BE2C (cell line): ENCODE measurements at places on chromosomes 4 and X.

GRCh38 chr4:30103455-30103854 lies 616.7 kb upstream of the PCDH7 start:
- DNase-seq = no peak

- DNase-seq = no peak
Measured at GRCh38 chr4:41797260-41797659, 48.7 kb upstream of the PHOX2B start.

- no peak for DNase-seq
Measured at GRCh38 chrX:42117318-42117717, 194.0 kb upstream of the CASK start.

DNA sequence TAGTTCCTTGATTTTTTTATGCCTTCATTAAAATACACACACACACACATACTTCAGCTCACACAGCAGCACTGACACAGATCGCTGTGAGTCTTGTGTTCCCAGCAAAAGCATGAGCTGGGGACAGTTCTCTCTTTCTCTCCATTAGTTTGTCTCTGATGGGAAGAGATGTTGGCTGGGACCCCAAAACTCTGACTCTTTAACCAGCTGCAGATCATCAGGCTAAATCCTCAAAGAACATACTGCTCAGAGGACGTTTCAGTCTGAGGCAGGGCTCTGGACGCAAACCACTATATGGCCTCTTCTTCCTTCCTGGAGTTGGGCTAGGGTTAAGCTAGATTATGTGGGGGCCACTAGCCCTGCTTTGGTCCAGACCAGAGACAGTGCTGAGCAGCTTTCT lies 109.6 kb downstream of the NHSL2 start:
- DNase-seq = no peak

- DNase-seq = no peak
Measured at GRCh38 chr4:7210824-7211223, 18.5 kb downstream of the SORCS2 start.

DNA sequence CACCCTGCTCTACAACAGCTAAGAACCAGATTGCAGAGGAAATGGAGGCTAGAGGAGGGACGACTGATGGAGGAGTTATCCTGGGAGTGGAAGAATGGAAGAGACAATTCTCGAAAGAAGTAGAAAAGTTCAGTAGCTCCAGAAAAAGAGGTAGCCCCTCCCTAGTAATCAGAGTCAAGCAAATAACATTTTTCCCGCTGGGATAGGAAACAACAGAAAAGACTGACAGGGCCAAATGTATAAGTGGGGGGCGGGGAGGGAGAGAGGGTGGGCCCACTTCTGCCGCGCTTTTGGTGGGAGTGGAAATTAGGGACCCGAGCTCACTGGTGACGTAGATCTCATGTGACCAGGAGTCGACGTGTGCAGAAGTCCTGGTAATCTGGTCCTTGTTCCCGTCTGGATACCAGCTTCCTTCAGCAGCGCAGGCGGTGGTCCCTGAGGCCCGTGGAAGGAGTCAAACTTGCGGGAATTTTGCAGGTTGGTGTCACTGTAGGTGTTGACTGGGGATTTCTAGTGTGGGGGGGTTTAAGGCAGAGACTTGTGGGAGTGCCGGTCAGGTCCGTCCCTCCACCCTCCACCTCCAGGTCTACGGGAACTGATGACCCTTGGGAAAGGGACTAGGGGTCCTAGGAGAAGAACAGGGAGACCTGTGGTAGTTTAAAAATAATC lies at the start of gene TCEAL9:
TCEAL9 (plus strand) TSS at position 377 of the 669 bp plus-strand sequence. CDS start 1,179 bp downstream, outside the sequence.
- DNase-seq = peak; percentile 58

- DNase-seq = peak; percentile 95
Measured at GRCh38 chrX:149938881-149939654, 777 bp upstream of the EOLA2 start.

DNA sequence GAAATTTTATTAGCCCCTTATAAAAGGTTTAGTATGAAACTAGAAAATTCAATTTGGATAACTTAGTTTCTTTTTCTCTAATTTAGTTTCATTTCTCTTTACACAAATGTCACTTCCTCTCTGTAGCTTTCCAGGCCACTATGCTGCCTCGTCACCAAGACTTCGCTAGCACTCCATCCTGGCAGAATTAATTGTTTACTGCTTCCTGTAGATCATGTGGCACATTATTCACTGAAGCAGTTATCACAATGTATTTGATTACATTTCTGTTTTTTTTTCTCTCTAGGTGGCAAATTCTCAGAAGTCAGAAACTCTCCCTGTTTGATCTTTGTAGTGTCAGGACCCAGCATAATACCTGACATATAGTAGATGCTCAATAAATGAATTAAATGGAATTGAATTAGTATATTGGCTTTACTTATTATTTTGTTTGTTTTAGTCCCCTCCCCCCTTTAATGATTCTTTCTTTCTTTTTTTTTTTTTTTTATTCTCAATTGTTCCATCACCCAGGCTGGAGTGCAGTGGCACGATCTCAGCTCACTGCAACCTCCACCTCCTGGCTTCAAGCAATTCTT lies 9.3 kb upstream of the SAT1 start:
- no peak for DNase-seq

GRCh38 chr4:74608151-74608949 lies 163.4 kb downstream of the AREG start:
- no peak for DNase-seq

DNA sequence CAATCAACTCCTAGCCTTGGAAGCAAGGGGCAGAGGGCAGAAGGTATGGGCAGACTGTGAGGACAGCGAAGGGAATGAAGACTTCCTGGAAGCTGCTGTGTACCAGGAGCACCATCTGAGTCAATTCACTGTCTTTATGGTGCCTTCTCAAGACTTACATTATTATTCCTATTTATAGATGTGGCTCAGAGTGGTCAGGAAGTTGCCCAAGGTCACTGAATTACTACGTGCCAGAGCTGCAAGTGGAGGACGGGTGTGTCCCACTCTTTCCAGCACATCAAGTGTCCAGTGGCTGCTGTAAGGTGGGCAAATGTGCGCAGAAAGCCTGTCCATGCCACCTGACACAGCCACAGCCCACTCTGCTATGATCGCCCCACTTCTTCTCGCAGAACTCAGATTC lies 32.0 kb downstream of the SMPX start:
- DNase-seq = no peak

DNA sequence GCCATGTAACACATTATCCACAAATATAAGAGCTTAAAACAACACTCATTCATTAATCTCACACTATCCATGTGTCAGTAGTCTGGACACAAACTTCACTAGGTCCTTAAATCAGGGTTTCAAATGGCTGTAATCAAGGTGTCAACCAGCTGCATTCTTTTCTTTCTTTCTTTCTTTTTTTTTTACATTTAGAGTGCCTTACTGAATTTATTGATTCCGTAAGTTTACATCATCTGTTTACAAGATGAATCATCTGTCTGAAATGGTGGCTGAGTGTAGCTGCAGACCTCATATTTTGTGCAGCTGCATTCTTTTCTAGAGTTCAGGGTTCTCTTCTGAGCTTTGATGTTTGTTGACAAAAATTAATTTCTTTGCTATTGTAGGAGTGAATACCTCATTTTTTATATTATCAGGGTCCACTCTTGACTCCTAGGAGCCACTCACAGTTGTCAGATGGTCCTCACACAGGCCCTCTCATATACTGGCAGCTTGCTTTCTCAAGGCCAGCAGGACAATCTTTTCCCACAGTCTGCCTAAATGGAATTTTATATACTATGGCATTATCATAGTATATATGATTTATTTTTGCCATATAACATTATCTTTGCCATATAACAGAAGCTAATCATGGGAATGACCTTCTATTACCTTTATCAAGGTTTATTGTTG lies 37.8 kb downstream of the SPOCK3 start:
- DNase-seq = no peak

DNA sequence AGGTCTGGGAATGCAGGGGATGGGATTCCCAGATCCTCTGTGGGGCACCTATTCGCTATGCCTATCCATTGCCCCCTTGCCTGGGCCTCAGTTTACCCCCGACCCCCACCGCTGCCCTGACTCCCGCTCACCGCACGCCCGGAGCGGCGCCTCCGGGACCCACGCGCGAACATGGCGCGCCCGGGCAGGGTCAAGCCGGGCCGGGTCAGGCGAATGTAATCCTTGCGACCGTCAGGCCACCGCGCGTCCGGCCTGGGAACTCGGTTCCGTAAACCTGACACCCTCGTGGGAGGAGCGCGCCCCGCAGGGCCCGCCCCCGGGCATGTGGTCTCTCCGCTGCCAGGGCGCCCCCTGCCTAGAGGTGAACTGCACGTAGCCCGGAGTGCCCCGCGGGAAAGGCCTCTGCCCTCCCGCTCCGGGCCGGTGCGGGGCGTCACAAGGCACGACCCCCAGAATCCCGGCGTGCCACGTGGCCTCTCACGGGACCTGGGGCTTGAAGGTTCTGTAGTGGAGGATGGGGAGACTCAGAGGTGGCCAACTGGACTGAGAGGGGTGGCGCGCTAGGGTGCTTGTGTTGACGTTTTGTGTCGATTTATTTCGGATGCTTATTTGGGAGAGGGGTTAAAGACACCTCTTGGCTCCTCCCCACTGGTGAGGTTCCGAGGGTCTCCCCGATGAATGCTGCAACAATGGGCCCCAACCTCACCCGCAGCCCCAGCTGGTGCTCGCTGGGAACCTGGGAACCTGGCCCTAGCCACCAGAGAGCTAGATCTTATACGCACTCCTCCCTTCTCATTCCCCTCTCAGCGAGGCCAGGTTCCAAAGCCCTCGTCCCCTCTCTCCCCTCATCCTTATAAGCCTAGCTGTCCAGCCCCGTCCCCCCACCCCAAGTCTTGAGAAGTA lies at the start of gene PRICKLE3:
PRICKLE3 (minus strand) TSS at position 249 of the 903 bp plus-strand sequence; CDS start at position 173, 76 bp downstream.
- DNase-seq = no peak

DNA sequence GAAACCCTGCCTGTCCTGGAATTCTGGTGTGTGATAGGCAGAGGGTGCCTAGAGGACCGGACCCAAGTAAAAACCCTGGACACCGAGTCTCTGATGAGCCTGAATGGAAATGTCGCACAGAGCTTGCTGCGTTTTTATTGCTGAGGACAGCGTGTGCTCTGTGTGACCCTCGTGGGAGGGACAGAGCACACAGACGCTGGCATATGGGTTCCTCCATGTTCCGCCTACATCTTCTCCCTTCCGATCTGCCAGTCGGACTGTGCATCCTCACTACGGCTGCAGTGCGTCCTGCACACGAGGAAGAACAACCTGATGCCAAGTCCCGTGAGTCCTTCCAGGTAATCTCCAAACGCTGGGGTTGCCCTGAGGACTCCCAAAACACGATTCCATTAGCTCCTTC lies 68.3 kb downstream of the AFAP1 start:
- no peak for DNase-seq

- no peak for DNase-seq
Measured at GRCh38 chr4:82818664-82819662, 20.4 kb upstream of the SCD5 start.

DNA sequence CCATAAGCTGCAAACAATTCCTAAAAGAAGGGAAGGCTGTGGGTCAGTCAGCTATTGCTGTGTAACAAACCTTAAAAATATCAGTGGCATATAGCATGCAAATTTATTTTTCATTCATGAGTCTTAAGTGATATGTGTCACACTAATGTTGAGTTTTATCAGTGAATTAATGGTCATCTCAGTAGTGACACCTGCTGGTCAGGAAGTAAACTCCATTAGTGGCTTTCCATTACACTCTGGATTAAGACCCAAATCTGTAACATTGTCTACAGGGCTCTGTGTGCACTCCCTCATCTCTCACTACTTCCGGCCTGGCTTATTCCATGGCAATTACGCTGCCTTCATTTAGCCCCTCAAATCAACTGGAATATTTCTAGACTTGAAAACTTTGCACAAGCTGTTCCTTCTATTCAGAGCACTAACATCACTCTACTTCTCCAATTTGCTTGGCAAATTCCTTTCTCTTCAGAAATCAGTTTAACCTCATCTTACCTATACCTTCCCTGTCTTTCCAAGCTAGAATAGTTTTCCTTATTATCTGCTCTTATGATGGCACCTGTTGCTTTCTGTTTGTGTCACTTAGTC lies 217.3 kb upstream of the TAPT1 start:
- DNase-seq = no peak

DNA sequence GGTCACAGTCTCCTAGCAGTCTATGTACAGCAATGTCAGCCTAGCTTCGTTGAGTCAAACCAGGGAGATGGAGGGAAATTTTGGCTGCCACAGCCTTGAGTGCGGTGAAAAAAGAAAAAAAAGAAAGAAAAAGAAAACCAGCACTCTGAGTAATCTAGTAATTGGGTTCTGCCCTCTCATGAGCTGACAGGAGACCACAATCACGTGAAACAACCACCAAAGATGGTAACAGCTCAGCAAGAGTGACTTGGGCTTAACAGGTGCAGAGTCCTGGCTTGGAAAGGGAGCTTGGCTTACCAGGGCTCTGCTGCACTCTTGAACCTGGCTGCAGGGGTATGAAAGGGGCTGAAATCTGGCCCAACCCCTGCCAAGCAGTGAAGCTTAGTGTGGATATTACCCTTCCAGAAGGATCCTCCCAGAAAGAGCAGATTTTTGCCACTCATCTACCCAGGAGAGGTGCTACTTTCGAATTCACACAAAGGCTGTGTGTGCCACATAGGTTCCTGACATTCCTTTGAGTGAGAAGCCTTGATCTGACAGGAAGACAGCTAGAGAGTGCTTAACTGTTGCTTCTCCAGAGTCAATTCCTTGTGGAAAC lies 350.3 kb downstream of the PTTG2 start:
- DNase-seq = no peak

- no peak for DNase-seq
Measured at GRCh38 chr4:83558059-83558653, 22.2 kb downstream of the GPAT3 start.

GRCh38 chrX:619451-619811 lies 11.2 kb upstream of the SHOX start:
- DNase-seq = no peak

DNA sequence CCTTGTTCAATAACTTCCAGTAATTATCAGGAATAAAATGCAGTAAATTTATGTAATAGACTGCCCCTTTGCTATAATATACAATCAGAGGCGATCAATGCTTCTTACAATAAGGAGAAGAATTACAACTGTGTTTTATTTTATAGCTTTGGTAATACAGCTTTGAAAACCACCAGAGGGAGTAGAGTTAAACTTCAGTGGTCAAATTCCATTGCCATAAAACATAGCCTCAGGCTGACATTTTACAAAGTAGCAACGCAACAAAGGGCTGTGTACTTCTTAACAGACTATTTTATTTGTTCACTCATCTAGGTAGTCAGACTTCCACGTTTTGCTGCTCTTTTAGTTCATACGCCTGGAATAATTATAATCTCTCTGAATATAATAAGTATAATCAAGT lies 58.5 kb downstream of the TEX13C start:
- DNase-seq = no peak

GRCh38 chr4:174912919-174913543 lies 5.1 kb upstream of the ADAM29 start:
- no peak for DNase-seq

DNA sequence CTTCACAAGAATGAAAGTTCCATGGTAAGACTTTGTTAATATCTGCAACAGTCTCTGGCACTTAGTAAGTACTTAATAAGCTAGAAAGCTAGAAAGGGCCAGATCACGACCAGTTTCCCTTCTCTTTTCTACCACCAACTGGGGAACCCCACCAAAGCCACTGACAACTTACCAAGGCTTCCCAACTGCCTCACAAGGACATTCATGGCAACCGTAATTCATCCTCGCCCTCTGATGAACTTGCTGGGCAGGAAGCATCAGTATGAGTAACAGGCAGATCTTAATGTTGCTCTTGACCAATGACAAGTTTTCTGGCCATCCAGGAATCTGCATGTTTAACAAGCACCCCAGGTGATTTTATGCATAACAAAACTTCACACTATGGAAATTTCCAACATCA lies 23.2 kb upstream of the ZCCHC13 start:
- no peak for DNase-seq
